ENCODE measurements at places on chromosomes 11 and 22.

DNA sequence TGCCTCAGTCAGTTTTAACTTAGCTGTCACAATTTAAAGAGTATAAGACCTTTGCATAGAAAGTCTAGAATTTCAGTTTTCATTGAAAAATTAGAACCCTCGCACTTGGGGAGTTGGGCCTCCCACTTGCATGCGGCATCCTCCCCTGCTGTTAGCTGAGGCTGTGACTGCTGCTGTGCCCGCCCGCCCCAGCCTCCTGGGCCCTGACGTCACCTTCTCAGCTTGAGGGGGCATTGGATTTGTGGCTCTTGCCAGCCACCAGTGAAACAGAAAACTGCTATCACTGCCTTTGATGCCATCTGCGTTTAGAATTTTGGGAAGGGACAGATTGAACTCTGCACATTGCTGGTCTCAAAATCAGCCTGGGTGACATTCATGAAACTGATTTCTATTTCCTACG, 108.7 kb downstream of the CTTN start:
- no peak for DNase-seq

DNA sequence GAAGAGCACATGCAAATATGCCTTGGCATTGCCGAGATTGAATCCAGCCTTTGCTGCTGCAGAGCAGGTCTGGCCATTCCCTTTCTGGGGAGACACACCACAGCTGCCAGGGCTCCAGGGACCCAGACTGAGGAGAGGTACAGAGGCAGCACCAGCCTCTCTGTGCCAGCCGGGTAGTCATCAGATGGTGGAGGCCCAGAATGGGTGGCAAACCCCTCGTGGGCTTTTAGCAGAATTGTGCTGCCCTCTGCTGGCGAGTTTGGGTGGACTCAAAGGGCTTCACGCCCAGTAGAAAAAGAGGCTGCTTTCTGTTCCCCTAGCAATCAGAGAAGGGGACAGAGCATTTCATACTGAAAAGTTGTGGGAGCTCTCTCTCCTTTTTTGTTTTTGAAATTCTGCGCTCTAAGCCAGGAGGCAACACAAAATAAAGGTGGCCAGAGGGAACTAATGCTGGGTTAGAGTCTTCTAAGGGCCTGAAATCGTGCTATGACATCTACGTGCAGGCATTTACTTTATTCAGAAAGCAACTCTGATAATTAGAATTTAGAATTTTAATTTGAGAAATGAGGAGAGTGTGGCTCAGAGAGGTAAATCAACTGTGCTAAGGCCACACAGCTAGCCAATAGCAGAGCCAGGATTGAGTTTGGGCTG, 158.8 kb upstream of the NAV2 start:
- peak; percentile 85 for DNase-seq

DNA sequence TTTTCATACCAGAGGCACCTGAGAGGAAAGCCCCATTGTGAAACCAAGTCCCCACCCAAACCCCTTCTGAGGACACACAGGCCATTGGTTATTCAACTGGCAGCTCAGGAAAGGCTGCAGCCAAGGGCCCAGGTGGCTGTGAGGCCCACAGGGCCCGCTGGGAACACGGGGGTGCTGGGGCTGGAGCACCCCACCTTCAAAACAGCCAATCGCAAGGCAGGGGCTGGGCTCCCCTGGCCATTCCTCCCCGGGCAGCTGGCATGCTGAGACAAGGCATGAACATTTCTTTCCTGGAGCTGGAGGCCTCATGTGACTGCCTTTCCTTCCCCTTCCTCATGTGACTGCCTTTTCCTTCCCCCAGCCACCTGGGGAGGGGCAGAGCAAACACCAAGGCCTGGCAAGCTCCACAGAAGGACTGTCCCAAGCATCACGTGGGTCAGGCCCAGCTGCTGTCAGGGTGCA, 76.9 kb downstream of the PIWIL3 start:
- no peak for DNase-seq

DNA sequence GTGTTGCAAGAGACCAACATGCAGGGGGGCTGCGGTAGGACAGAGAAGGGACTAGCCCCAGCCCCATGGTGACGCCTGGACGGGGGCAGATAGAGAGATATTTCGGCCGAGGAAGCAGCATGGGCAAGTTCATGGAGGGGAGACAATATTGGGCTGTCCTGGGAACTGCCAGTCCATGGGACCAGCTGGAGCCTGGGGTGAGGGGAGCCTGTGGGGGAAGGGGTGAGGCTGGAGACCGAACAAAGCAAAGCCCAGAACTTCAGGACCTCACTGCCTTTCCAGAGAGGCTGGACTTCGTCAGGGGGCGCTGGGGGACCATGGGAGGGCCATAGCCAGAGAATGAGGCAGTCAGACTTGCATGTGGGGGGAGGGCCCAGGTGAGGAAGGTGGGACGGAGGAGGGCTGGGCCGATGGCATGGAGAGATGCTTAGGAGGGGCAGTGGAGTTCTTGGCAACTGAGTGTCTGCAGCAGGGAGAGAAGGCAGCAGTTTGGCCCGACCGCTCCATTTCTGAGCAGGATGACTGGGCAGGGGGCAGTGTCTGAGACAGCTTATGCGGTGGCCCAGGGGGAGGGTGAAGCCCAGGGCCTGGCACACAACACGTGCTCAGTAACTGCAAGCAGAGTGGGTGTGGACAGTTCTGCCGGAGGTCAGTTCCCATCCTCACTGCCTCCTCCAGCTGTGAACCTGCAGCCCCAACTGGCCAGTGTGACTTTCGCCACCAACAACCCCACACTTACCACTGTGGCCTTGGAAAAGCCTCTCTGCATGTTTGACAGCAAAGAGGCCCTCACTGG, 712 bp downstream of the UPK3A start:
- DNase-seq: no peak

GRCh38 chr11:16242806-16243205, 113.5 kb downstream of the SOX6 start:
- no peak for DNase-seq

DNA sequence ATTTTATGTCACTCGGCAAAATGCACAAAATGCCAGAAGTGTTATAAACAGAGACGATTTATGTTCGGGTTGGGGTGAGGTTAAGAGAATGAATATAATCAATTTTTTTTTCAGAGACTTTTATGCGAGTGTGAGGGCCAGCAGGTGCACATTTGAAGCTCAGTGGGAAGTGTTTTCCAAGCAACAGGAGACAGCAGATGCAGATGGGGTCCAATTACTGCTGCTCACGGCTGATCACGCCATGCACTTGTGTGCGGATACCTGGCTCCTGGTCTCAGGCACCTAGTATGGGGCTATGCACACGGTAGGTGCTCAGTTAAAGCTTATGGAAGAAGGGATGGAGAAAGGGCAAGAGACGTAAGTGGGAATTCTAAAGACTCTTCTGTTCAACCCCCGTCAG, 249.1 kb downstream of the MIAT start:
- DNase-seq: no peak

DNA sequence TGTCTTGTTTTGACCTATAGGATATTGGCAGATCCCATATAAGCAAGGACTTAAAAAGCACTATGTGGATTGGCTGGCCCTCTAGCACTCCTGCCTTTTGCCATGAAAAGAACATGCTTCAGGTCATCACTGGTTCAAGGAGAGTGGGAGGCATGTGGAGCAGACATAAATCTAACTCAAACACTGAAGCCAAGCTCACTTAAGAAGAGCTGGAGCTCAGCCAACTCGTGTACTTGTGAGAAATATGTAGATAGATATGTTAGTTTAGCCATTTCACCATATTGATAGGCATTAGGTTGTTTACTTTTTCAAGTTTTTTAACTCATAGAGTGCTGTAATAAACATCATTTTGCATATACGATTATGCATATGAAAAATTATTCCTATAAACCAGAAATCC, 19.9 kb upstream of the BBOX1 start:
- DNase-seq: no peak

DNA sequence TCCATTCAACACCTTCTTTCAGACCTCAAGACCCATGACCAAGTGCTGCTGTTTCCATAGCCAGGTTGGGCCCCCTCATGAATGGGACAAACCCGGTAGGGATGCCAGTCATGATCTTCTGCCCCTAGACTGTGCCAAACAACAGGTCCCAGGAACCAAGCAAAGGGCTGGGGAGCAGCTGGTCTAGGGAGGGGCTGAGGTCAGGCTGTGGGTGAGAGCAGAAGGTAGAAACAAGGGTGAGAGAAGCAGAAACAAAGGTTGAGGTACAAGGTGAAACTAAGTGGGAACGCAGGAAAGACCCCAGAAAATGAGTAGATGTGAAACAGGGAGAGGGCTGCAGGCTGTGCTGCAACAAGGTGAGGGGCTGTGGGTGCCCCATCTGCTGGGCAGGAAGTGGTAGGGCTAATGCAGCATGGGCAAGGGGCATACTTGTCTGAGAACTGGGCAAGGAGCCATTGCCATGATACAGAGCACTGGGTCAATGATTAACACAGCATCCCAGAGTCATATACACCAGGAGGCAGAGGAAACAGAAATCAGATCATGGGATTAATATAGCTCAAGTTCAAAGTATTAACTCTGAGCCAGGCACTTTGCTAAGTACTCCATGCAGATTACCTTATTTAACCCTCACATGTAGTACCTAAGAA, 45.9 kb downstream of the SLC1A2 start:
- no peak for DNase-seq

- DNase-seq: no peak
Measured at GRCh38 chr11:110972640-110973039, 260.4 kb upstream of the ARHGAP20 start.

GRCh38 chr22:19998991-19999820, 17.4 kb downstream of the ARVCF start:
- no peak for DNase-seq
